ENCODE measurements at places on chromosomes 4 and X. TPM values are rescaled to one million over a fixed set of nuclear protein-coding genes. Genes with fewer than 3 reads are reported as not detected.
A peak's percentile ranks its signal among the peaks of the same experiment; 100 is the strongest.

DNA sequence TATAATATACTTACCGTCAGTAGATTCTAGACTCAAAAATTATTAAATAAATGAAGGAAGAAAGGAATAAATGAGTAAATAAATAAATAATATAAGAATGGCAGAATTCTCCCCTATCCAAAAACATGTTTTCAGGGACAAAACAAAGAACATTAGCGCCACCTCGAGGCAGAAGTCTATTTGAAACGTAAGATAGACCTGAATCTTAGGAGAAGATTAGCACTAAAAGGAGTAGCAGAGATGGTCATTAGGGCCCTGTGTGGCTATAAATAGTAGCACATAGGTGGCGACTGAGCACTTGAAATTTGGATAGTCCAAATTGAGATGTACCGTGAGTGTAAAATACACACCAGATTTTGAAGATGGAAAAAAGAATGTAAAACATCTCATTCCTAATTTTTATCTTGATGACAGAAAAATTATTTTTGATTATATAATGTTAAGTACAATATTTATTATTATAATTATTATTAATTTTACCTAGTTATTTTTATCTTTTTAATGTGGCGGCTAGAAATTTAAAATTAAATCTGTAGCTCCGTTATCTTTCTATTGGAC is 24.3 kb upstream of the SRD5A3 start:
- DNase-seq = peak; percentile 75

DNA sequence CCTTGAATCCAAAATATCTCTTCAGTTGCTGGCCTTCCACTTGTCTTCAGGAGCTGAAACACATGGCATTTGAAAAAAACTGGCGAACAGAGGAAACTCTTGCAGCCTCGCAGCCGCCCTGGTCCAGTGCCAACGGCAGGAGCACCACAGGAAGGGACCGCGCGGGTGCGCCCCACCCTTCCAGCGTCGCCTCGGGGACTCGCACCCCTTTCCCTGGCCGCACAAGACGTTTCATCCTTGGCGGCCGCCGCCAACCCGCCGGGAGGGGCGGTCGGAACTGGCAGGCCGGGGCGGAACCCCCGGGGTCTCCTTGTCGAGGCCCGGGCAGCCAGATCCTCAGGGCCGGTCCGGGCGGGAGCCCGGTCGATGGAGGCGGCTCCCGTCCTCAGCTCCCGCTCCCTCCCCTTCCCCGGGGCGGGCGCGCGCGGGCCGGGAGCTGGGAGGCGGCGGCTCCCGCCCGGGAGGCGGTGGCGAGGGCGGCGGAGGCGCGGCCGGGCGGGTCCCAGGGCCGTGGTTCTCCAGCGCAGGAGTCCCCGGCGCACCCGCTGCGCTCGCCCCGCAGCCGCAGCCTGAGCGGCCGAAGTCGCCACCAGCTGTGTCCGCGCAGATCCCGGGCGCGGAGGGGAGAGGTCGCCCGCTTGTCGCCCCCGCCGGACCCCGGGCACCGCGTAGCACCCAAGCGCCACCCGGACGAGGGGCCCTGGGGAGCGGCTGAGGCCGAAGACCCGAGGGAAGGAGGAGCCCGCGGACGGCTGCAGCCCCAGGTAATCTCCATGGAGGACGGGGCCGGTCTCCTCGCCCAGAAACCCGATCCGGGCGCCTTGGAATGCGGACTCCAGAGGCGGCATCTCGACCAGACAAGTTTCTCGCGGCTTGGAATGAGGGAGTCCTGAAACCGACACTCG is 886 bp upstream of the NDST3 start:
- peak; percentile 33 for DNase-seq

F8A2 gene
- not detected for polyA plus RNA-seq

DNA sequence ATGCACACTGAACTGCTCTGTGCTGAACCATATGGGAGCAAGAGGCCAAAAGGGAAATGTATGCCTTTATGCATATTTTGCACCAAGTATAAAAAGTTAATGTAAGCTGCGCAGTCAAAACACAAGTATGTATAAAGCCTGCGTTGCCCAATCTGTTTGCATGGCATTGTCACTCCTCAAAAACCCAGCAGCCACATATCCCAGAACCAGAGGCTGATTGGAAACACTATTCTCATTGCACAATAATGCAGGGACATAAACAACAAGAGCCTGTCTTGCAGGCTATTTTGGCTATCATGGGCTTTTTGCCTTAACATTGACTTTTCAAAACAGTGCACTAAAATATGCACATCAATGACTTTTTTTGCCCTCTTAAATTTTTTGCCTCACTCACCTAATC is 5.1 kb upstream of the ASB9 start:
- DNase-seq = no peak

GRCh38 chr4:18419780-18420179 is 398.2 kb upstream of the LCORL start:
- DNase-seq = no peak

DNA sequence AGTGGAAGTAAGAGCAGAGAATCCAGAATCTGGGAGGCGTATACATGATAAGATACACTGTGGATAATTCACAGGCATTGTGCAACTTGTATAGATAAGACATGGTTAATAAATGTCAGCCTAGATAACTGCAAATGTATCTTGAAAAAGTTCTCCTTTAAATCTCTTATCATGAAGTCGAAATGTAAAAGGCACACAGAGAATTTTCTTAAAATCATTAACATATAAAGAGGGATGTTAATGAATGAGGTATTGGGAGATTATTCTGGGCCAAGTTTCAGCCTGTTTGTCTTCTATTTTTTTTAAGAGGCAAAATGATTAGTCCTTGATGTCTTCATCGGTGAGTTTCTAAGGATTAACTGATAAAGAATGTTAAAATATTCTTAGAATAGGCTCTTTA is 835 bp downstream of the TDO2 start:
- DNase-seq = no peak

DNA sequence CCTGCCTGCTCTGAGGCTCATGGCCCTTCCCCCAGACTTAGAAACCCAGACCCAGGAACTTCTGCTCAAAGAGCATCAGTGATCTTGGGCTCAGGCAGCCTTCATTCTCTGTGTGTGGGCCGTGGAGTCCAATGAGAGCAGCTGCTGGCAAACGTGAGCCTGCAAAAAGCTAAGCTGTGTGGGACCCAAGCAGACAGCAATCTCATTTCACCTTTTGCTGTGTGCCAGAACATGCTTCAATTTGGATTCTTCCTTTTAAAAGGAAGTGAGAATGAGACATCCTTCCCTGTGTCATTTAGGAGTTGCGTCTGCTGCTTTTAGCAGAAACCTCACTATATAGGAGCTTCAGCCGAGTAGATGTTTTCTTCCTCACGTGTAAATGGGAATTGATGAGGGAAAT is 238.5 kb downstream of the EVC2 start:
- no peak for DNase-seq

- DNase-seq = no peak
Measured at GRCh38 chr4:139735381-139736273, 70.0 kb downstream of the MGST2 start.

- DNase-seq = no peak
Measured at GRCh38 chr4:147535124-147535523, 54.2 kb downstream of the EDNRA start.

DNA sequence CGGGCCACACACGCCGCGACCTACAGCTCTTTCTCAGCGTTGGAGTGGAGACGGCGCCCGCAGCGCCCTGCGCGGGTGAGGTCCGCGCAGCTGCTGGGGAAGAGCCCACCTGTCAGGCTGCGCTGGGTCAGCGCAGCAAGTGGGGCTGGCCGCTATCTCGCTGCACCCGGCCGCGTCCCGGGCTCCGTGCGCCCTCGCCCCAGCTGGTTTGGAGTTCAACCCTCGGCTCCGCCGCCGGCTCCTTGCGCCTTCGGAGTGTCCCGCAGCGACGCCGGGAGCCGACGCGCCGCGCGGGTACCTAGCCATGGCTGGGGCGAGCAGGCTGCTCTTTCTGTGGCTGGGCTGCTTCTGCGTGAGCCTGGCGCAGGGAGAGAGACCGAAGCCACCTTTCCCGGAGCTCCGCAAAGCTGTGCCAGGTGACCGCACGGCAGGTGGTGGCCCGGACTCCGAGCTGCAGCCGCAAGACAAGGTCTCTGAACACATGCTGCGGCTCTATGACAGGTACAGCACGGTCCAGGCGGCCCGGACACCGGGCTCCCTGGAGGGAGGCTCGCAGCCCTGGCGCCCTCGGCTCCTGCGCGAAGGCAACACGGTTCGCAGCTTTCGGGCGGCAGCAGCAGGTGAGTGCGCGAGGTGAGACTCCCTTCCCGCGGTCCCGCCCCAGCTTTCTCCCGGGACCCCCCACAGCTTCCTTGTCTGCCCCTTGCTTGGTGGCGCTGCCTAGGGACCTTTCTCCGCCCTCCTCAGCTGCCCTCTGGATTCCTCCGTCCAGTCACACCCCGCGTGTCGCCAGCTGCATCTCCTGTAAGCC is 678 bp downstream of the BMP3 start:
- peak; percentile 51 for DNase-seq

GRCh38 chrX:114797494-114797893 is 213.6 kb downstream of the HTR2C start:
- DNase-seq = no peak

DNA sequence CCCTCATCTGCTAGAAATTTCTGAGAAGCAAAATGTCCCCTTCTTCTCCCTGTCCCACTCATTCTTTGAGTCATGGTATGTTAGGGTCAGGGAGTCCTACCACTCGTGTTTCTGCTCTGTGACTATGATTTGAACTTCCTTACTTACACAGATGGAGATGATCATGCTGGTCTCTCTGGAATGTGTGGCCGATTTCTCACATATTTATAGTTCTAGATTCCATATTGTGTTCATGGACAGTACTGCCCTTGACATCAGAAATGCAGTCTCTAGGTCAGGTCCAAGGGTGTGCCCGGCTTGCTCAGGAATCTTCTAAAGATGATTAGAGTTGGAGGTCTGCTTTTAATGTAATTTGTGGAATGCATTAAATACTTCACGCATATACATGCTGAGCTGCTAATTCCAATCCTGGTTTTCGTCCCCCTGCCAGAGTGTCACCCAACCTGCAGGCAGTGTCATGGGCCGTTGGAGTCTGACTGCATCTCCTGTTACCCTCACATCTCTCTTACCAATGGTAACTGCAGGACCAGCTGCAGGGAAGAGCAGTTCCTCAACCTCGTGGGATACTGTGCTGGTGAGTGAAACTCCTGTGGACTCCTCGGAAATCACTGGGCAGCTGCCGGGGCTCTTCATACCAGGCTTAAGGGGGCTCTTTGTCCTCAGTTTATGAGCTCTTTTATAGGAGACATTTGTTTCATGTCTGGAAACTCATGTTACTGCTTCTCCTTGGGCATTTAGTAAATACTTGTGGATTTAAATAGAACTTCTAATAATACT is 214.1 kb upstream of the ANXA3 start:
- no peak for DNase-seq

GRCh38 chrX:110381216-110381615 is 22.6 kb downstream of the RTL9 start:
- DNase-seq = no peak

- no peak for DNase-seq
Measured at GRCh38 chrX:9909254-9909653, 57.9 kb upstream of the CLDN34 start.

NAA11 gene
- not detected for polyA plus RNA-seq

DNA sequence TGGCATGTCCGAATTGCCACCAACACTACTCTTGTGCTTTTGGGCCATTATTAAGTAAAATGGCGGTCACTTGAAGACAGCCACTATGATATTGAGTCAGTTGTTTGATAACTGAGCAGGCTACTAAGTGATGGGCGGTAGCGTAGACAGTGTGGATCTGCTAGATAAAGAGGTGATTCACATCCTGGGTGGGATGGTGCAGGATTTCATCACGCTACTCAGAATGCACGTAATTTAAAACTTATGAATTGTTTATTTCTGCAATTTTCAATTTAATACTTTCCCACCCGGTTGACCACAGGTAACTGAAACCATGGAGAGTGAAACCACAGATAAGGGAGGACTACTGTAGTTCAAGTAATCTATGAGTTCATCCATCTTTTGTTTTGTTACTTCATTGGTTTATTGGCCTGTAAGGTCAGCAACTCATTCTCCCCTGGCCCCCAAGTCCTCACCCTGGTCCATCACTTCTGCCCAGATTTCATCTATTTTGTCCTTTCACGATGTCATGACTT is 2.9 kb downstream of the ARAF start:
- no peak for DNase-seq

GRCh38 chrX:10983526-10983925 is 127.6 kb upstream of the HCCS start:
- DNase-seq = peak; percentile 17

SPANXN3 gene
- not detected for polyA plus RNA-seq

DNA sequence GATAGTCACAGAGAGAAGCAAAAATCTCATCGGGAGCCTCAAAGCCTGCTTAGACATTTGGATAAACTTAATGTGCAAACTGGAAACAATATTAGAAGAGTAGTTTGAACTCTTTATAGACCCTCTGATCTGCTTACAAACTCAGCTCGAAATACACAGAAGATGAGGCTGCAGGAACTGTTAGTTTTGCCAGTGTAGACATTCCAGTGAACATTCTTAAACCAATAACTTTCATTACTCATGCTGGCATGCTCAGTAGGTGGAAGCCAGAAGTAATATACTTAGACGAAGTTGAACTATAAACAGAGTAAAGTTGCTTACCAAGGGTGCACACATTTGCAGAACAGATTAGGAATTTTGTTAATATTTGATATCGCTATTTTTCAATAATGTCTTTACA is 303.5 kb downstream of the ANKRD50 start:
- DNase-seq = no peak

DNA sequence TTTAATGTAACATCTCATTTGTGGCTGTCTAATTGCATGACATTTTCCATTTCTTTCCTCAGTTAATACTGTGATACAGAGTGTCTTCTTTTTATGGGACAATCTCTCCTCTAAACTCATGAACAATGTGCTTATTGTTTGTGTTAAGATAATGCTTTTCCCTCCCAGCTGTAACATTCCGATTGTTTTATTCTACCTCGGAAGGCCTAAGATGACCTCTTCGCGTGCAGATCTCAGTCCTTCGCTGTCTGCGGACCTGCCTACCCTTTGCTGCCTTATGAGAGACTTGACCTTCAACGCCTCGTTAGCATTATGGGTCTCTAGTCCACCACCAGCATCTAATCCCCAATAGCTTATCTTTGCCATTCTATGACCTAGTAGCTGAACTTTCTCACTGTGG is 29.8 kb upstream of the ZFP42 start:
- DNase-seq = no peak

GRCh38 chr4:114386637-114387233 is 211.9 kb upstream of the UGT8 start:
- no peak for DNase-seq

PRRG3 gene
- polyA plus RNA-seq = 16.0 TPM

DNA sequence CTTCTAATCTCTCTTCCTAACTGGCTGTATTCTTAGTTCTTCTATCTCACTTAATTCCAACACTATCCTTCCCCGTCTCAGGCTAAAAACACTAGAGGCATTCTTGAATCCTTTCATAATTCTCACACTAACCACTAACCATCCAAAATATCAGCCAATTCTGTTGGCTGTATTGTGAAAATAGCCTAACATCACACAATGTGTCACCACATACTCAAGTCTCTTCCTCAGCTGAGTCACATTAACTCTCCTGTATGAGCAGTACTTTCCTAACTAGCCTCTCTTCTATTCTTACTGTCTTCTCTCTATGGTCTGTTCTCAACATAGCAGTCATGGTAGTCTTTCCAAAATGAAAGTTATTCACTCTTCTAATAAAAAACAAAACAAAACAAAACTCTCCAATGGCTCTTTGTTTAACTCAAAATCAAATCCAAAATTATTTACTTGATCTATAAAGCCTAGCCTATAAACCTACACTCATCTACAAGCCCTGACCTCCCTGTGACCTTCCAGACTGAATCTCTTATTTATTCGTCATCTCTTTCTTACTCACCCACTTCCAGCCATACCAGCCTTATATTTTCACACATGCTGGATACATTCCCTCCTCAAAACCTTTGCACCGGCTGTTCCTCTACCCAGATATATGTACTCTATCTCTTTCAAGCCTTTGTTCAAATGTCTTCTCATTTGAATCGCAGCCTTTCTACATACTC is 445.9 kb downstream of the TLL1 start:
- no peak for DNase-seq

All from spinal cord (tissue), 10 donors.